Left kidney (tissue), 8 donors: ENCODE measurements at places on chromosomes 5 and 9. TPM values are rescaled to one million over a fixed set of nuclear protein-coding genes. Genes with fewer than 3 reads are reported as not detected.

GRCh38 chr5:10339058-10339811 lies 14.3 kb upstream of the MARCHF6 start:
- no peak for DNase-seq

DNA sequence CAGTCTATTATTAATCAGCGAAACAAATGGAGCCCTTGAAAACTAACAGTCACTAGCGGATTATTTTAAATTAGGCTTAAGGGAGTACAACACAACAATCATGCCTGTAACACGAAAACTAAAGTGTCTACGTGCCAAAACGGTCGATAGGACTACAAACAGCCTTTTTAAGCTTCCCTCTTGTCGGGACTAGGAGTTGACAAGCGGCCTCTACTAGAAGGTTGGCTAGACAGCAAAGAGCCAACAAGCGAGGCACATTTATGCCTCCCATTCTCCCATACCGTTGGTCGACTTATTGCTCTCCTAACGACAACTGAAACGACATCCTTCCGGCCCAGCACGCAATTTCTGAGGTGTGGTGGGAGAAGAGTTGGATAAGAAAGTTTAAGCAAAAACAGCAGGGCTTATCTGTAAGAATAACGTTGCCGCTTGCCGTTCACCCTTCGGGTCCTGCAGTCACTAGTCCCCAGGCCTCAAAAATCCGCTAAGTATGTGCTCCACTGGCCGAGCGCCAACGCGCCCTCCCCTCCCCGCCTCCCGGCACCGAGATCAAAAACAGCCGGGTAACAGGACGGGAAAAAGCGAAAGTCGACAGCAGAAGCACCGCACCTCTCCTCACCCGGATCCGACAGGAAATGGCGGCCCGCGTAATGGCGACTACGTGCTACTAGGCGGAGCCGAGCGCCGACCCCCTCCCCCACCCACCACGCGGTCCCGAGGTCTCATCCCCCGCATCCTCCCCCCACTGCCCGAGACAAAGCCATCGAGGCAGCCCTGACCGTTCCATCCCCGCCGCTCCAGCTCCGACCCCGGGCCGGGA lies 813 bp downstream of the HNRNPK start:
- DNase-seq = peak; percentile 74

PCDHGA7 gene
- 2.2 TPM for polyA plus RNA-seq

DNA sequence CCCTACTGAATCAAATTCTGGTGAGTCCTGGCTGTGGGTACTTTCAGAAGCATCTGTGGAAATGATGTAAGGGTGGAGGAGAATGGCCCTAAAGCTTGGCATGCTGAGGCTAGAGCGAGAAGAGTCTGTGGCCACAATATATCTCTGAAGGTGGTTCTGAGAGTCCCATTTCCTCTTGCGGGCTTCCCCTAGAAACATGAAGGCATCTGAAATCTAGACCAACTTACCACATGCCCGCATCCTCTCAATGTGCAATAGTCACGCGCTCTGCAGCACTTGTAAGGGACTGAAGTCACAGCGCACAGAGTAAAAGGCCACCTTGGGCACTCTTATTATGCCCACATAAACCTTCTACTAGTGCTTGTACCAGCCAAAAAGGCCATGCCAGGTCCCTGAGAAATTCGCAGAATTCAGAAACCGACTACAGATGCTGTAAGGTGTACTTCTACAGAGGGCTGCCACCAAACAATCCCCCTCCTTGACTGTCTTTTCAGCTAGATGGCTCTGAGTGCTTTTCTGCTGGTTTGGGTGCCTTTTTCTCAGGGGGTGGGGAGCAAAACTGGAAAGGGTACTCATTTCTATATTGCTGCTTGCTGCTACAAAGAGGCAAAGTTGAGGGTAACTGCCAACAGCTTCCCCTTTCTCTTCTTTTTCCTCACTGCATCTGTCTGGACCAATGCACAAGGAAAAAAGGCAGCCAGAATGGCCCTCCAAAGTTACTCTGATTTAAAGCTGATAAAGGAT lies 107.3 kb downstream of the ZDHHC21 start:
- no peak for DNase-seq

- no peak for DNase-seq
Observed at GRCh38 chr5:74948031-74948546, 81.9 kb upstream of the FAM169A start.

GARIN3 gene
- polyA plus RNA-seq = not detected
